ENCODE measurements at places on chromosomes 16 and 17.

DNA sequence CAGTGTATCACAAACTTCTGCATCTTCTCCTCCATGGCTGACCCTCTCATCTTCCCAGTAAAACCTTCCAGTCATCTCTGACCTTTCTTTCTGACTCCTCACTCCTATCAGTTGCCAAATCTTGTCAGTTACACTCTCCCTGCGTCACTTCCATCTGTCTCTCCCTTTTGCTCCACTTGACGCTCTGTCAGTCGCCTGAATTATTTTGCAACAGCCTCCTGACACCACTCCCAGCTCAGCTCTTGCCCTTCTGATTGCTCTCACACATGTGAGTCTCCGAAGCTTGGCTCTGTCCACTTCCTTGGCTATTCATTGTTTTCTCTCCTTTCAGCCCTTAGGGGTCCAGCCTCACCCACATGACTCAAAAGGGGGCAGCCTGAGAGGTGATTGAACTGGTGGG, 27.7 kb downstream of the DHRS7C start:
- no peak for DNase-seq

GRCh38 chr16:20610211-20610891, 34.2 kb upstream of the ACSM2B start:
- no peak for DNase-seq

DNA sequence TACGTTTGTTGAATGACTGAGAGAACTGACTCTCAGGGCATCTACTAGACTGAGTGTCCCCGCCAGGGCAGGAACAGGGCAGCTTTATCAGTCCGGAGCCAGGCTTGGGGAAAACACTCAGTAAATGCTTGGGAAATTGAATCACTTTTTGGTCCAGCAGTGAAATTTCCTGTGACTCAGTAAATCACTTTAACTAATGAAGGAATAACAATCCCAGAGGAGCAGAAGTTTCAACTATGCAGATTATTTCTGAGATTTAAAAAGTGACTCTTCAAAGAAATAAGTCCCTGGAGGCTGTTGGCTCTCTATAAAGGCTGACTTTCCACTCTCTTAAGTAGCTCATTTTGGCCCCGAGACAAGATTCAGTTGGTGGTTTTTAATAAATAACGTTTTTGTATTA, 101.8 kb downstream of the FOXL1 start:
- DNase-seq = no peak

GRCh38 chr16:75152635-75153034, 4.3 kb downstream of the ZFP1 start:
- DNase-seq = no peak

DNA sequence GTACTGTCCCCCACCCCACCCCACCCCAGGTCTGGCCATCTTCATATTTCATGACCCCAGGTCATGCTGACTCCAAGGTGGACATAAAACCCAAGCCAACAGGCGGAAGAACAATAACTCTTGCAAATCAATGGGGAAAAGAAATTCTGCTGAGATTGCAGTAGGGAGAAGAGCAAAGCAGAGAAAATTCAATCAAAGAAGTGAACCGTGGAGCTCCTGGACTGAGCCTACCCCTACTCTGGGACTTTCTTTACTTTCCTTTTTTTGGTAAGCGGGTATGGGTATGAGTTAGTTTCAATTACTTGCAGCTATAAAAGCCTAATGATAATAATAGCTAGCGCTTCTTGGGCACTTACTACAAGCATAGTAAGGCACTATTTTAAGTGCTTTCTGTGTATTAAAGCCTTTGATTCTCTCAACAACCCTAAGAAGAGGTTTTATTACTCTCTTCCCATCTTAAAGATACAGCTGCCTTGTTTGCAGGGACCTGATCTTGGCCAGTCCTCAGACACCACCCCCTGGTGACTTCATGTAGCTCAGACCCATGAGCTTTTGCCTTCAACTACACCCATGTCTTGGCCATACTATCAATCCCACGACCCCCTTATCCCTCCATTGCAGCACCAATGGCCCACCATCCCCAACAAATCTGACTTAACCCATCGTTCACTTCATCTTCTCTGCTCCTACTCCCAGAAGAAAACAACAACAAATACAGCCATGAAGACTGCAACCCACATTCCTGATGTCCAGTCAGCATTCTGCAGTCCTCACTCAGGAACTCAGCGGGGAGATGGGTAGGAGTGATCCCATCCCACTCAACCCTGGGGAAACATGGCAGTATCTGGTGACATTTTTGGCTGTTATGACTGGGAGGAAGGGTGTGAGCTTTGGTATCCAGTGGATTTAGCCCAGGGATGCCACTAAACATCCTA, 4.4 kb downstream of the GGA2 start:
- DNase-seq = no peak

Measured in HuH-7 (cell line).